Chondrocyte (in vitro differentiated cells): ENCODE measurements at places on chromosomes 11 and 22.
A peak's percentile ranks its signal among the peaks of the same experiment; 100 is the strongest.

DNA sequence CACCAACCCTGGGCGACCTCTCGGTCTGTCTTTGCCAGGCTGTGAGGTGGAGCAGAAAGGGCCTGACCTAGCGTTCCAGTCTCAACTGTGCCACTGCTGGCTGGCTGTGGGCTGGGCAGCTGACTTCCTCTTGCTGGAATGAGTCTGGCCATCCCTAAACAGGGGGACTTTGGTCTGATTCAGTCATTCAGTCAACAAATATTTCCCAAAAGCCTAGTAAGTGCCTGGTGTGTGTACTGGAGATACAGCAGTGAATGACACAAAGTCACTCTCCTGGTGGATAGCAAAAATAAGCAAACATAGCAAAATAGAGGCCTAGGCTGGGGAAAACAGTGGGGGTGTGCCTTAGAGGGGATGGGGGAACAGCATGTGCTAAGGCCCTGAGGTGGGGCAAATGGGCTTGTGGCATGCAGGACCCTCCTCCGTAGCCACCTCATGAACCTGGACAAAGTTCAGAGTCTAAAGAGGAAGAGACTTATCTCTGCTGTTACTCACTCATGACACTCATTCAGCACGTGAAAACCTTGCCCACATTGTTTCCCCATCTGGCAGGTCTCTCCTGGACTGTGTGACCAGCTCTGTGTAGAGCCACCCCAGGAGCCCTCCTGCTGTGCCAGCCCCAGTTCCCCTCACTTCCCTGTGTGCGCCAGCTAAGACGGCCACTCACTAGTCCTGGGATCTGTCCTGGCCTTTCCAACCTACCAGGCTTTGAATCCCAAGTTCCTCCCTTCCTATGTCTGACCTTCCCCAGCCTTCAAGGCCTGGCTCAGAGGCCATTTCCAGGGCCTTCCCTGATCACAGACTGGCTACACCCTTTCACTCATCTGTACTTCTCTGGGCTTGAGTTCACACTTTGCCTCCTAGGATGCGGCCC, 4.7 kb downstream of the GUCD1 start:
- DNase-seq: no peak

- no peak for DNase-seq
These were observed 55.2 kb upstream of the BARX2 start for GRCh38 chr11:129320494-129320893.

- DNase-seq: peak; percentile 57
These were observed 13.6 kb downstream of the NPTXR start for GRCh38 chr22:38830026-38830844.

DNA sequence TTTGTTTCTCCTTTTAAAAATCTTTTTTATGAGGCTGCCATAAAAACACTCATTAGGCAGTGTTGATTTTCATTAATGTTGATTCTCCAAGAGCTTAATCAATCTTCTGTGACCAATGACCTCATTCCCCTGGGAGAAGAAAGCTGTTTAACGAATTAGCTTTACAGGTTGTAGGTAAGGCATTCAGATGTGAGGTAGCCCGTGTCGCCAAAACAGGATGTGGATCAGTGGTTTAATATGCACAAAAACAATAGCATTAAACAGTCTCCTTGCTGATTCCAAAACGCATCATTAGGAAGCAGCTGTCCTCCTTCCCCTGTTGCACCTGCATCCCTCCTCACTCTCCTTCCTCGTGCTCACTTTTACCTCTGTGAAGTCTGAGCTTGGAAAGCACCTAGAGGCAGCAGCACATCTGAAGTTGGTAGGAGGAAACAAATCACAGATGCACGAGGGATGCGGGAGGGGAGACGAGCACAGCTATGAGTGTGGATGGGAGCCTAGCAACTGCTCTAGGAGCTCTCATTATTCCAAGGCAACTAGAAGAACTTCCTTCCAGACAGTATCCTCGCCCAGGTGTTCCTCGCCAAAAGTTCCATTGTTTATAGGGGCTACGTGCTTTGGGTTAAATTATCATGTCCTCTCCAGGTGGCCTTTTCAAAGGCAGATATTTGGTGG, 179.4 kb upstream of the SNX19 start:
- DNase-seq: no peak

GRCh38 chr11:106585061-106585460, 433.2 kb downstream of the GUCY1A2 start:
- DNase-seq: no peak

DNA sequence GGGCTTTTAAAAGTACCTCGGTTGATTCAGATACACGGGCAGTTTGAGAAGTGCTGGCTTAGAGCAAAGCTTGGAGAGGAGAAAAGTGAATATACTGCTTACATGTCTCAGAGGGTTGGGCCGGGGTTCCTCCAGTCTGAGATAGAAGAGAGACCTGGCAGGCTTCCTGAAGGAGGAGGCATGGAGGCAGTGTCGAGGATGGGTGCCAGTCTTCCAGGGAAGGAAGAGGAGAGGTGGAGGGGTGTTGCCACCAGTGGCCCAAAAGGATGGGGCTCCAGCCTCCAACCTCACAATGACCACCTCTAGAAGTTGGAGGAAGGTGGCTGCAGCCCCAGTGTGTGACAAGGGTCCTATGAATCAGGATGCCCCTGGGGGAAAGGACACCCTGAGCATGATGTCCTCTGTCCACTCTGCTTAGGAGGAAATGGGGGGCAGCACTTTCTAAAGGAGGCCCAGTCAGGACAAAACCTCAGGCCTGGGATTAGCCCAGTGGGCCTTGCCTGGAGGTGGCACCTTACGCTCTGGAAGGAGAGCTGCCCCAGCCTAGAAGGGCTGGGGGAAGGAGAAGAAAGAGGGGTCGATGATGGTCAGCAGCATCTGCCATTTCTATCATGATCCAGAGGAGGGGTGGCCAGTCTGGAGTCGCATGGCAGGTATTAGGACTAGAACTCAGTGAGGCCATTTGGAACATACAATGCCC, 65.2 kb downstream of the CD82 start:
- peak; percentile 68 for DNase-seq

- DNase-seq: no peak
These were observed 25.6 kb upstream of the DRICH1 start for GRCh38 chr22:23657727-23658126.

GRCh38 chr22:35452351-35452781, 52.4 kb downstream of the MCM5 start:
- no peak for DNase-seq

GRCh38 chr11:128775468-128775867, 81.6 kb downstream of the FLI1 start:
- no peak for DNase-seq

GRCh38 chr11:78138694-78139421, 568 bp downstream of the ALG8 start:
- DNase-seq: no peak

DNA sequence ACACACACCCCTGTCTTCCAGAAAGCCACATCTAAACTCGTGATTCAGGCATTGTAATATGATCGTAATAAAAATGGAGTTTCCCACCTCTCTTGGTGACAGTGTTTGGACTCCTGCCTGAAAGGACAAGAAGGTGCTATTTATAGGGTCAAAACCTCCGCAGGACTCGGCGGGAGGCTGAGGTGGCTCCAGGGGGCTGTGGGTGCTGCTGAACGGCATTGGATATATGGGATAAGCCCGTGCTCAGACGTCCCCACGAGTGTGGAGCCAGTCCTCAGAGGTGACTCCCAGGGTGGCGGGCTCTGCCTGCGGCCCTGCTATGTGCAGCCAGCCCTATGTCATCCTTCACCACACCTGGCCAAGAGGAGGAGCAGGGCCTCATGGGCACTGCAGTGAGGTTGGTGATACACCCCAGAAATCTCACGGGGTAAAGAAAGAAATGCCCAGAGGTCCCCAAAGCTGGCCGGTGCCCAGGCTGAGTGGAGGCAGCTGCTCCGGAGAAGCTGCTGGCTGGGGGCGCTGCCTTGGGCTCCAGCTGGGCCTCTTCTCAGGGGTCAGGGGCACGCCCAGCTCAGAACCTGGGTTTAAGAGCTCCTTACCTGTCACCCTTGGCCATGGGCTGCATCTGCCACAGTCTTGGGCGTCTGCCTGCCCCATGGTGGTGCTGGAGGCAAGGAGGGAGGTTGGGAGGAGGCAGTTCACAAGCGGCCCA, 5.1 kb upstream of the OSBPL5 start:
- peak; percentile 92 for DNase-seq

GRCh38 chr22:37062376-37062675, 10.8 kb downstream of the KCTD17 start:
- DNase-seq: no peak

GRCh38 chr11:122637541-122637940, 18.0 kb upstream of the UBASH3B start:
- DNase-seq: no peak

DNA sequence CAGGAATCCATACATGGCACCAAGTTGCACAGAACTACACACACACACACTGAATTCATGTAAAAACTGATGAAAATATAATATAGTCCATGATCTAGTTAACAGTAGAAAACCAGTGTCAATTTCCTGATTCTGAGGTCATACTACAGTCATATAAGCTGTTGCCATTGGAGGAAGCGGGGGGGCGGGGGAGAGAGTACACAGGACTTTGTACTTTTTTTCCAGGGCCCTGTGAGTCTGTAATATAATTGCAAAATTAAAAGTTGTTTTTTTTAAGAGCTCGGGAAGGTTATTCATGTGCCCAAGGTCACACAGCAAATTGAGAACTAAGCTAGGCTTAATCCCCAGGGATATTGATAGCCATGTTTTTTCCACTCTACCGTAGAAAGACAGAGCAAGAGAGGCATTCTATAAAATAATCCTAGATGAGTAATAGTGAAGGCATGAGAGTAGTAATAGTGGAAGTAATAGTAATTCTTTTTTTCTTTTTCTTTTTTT, 312.3 kb downstream of the MN1 start:
- DNase-seq: no peak

DNA sequence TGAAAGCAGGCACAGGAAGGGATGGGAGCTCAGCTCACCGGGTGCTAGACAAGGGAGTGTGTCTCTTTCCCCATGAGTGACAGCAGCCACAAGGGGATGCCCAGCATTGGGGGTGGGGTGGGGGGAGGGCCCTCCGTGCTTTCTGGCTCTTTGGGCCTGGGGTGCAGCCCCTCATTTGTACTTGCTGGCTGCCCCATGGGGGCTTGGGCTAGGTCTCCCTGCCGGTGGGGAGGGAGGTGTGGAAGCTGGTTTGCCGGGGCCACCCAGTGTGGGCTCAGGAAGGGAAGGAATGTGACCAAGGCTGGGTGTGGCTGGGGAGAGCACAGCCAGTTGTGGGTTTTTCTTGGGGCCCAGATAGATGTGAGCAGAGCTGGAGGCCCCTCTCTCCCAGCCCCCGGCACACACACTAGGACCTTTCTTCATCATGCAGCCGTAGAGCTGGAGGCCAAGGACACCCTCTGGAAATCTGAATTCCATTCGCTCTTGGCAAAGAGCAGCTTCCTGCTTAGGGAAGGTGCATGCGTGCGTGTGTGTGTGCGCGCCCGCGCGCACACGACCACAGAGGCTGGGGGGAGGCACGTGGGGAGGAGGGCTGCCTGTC, 25.8 kb downstream of the KCNQ1OT1 start:
- DNase-seq: peak; percentile 46

DNA sequence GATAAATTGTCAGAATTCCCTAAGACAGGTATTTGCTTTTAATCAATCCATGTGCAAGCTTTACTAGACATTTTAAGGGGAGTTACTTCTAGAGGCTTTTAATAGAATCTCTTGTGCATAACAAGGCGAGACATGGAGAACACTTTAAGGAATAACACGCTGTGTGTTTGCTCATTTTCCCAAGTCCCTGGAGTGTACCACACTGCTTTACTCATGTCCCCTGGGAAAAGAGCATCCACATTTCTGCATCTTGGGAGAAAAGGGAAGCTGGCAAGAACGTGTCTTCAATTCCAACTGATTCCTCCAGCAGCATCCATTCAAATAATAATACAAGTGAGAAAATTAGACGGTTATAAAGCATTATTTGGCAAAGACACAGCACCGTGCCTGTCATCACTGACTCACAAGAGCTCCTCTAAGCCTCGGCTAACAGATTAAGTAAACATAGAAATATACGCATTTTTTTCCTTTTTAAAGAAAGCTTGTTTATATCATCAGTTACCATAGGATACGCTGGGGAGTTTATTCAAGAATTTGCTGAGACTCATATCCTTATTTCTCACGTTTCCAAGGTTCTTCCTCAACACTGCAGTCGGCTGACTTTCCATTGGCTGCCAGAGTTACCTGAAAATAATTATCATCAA, 121.5 kb downstream of the CD44 start:
- DNase-seq: no peak

- DNase-seq: no peak
These were observed 5.9 kb downstream of the PLXNB2 start for GRCh38 chr22:50301581-50301991.

- DNase-seq: no peak
These were observed 37.7 kb downstream of the SGSM3 start for GRCh38 chr22:40407831-40408717.

GRCh38 chr11:64863391-64864060, 14.9 kb downstream of the EHD1 start:
- no peak for DNase-seq

DNA sequence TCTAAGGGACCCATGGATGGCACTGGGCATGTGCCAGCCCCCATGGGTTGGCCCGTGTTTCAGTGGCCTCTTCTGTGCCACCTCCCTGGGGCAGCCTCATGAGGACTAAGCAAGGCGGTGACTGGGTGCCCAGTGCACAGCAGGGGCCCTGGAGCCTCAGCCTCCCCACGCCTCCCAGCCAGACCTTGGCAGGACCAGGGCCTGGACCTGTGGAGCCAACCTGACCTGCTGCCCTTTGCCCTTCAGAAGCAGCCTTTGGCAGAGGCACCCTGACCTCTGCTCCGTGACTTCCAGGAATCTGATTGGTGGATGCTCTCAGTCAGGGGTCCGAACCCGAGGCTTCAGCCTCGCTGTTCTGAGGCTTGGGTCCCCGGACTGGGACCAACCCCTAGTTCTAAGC, 24.8 kb upstream of the TAB1 start:
- no peak for DNase-seq

DNA sequence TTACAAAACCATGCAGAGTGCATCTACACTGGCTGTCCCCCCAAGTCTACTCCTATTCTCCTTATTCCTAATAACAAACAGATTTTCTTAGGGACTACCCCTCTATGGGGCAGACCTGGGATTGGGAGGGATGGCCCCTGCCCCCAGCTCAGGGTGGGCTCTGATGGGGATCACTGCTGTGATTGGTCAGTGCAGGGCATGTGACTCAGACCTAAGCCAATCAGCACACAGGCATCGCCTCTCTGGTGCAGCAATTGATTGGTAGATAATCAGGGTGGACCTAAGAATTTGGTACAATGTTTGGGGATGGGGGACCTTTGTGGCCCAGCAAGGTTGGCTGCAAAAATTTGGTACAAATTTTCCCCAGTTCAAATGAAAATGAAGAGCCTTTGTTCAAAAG, 57.2 kb upstream of the SHANK2 start:
- DNase-seq: no peak

DNA sequence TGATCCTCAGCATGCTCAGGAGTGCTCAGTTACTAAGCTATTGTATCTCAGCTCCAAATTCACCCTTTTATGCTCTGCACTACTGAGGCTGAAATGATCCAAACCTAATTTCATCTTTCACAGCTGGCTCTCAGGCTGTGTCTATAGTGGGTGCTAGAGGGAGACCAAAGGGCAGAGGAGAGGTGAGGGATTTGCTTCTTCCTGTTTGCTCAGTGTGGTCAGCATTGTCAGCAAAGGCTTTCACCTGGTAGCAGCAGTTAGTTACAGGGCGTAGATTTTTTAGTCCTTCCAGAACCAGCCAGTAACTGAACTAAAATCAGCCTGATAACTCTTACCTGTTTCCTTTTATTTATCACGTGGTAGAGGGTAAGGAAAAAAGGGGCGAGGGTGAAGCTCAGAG, 33.2 kb downstream of the XRCC6 start:
- DNase-seq: no peak
